Heart left ventricle (tissue), 16 donors: ENCODE measurements at places on chromosomes 1 and 21. TPM values are rescaled to one million over a fixed set of nuclear protein-coding genes. Genes with fewer than 3 reads are reported as not detected.

The AMY1B gene
- total RNA-seq, result not detected

The MEX3A gene
- 0.53 TPM for total RNA-seq

The USP1 gene
- total RNA-seq, result 17.9 TPM

The TLCD4 gene
- 53.0 TPM for total RNA-seq

DNA sequence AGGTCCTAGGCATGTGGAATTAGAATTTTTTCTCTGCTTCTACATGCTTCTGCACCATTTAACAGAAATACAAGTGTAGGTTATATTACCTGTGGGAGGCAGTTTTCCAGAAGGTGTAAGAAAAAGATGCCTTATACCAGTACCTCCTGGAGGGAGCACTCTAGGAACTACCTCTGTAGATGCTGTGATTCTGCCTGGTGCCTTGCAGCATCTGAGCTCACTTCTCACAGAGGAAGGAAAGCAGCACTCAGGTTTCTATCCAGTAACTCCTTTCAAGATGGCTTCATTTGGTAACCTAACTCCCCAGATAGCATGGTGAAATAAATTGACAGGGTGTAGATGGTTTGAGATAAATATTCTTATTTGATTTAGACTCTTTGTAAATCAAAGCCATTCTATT is 50.3 kb downstream of the GIPC2 start:
- DNase-seq, result no peak

DNA sequence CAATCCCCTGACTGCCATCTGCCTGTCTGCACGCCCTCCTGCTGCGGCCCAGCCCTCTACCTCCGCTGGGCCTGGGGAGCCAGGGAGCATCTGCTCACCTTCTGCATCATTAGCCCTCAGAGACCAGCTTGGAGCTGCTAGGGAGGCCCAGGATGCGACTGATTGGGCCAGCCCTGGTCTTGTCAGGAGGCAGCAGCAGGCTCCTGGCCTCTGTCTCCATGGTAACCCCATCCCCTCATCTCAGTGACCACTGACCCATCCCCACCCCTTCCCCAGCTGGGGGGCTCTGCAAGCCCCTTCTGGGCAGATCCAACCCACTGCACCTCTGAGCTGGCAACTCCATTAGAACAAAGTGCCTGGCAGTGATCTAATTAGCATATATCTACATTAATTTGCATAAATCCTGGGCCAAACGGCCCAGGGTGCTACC is 37.7 kb downstream of the NKAIN1 start:
- DNase-seq, result no peak

GRCh38 chr1:244283772-244284171 is 167.9 kb downstream of the ADSS2 start:
- no peak for DNase-seq

DNA sequence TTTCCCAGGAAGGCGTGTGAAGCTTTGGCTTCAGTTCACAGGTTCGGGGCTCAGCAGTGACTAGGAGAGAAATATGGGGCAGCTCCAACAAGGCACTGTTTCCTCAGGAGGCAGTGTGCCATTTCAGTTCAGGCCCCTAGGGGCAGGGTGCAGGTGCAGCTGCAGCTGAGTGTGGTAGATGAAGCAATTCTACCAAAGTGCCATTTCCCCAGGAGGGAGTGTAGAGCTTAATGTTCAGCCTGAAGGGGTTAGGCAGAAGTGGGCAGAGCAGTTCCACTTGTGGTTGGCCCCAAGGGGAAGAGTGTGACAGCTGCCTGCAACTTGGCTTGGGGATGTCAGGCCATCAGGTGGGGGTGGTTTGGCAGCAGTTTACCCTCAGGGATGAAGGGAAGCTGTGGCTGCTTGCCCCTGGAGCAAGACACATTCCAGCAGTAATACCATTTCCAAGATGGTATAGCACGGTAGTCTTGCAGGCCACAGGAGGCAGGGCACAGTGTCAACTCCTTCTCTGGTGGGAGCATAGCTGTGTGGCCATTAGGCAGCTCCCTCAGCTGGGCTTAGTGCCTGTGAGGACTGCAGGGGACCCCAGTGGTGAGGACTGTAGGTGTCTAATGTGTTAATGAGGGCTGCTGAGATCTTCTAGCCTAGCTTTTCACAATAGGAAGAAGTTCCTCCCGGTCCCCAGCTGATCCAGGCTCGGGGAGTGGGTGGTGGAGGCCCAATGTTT is 34.7 kb downstream of the RGSL1 start:
- no peak for DNase-seq

GRCh38 chr1:201098992-201099677 is 13.1 kb downstream of the CACNA1S start:
- DNase-seq, result no peak

GRCh38 chr1:101239095-101240040 is 2.5 kb downstream of the S1PR1 start:
- peak; percentile 42 for DNase-seq

DNA sequence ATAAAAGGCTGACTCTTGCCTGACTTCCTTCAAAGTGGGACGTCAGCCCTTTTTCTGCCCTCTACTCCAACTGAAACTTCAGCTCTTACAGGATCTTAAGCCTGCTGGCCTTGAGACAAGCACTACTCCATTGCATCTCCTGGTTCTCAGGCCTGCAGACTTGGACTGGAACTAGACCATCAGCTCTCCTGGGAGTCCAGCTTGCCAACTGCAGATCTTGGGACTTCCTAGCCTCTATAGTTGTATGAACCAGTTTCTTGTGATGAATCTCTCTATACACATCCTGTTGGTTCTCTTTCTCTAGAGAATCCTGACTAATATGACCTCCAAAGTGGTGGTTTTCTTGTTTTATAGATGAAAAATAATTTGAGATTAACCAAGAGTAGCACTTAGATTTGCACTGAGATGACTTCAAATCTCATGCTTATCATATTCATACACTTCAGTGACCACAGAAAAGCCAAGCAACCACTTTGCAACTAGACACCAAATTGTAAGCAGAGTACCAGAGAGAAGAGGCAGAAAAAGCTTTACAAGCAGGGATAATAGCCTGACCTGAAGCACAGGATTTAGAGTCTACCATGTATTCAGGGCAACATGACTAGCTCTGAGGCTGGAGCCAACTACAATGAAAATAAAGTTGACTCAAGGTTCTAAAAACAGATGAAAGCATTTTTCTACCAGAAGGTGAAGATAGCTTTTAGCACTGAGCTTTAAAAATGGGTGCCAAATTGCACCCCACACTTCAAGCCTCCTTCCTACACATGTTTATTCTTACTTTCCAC is 661.3 kb upstream of the USP24 start:
- peak; percentile 50 for DNase-seq
